ENCODE measurements at places on chromosomes 5 and 9.

DNA sequence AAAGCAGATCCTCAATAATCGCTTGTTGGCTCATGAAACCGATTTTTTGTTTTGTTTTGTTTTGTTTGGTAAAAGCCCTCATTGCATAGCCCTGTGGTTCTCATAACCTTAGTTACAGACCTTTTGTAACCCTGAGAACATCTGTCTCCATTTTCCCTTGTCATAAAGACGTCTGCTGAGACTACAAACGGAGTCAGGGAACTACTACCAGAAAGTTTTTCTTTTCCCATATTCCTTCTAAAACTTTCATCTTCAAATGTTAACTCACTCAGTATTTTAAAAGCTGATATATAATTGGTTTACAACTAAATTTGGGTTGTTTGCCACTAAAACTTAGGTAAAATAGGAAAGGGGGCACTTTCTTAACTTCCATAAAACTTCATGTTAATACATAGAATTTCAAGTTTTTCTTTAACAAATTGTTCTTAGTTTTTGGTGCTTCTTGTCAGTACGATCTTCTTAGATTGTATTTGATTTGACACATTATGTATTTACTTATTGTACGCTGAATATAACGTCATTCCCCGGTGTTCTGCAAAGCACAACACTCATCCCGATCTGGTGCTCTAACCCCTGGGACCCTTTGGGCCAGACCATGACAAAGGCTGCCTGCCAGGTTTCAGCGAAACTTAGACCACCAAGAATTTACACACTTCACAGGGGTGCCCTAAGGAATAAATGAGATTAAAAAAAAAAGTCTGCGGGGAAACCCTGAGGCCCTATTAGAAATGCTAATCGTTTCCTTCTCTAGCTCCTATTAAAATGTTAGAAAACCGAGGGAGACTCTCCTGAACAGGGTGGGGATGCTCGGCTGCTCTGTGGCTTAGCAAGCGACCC is 1.1 kb upstream of the ANP32B start:
- DNase-seq, result no peak

GRCh38 chr9:109139851-109140250 is 20.1 kb upstream of the TMEM245 start:
- no peak for DNase-seq

- DNase-seq, result no peak
Observed at GRCh38 chr9:34271265-34272006, 57.6 kb downstream of the KIF24 start.

- no peak for DNase-seq
Observed at GRCh38 chr9:113164536-113165300, 13.9 kb downstream of the SLC31A2 start.

DNA sequence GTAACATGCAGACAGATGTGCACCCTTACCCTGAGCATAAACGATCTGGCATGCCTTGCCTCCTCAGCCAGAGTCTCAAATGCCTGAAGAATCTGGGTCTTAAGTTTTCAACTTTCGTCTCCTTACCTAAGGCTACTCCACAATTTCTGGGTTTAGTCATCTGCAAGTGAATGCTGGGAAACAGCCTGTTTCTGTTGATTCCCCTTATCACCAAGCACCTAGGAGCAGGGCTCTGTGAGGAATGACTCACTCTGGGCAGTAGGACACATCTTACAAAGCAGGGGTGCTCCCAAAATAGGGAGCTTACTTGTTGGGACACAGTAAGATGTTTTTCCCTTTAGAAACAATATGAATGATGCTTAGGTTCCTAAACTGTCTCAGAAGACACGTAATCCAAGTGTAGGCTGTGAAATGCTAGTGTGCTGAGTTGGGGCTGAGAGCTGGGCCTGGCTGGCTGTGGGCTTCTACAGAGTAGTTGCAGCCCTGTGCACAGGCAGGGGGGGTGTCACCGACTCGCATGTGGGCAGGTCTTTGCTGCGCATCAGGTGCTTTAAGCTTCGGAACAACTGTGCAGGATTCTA is 58.0 kb downstream of the DAP start:
- DNase-seq, result no peak

- DNase-seq, result no peak
Observed at GRCh38 chr5:175115831-175116230, 328.2 kb downstream of the DRD1 start.

GRCh38 chr5:13831351-13831750 is 113.1 kb downstream of the DNAH5 start:
- no peak for DNase-seq

DNA sequence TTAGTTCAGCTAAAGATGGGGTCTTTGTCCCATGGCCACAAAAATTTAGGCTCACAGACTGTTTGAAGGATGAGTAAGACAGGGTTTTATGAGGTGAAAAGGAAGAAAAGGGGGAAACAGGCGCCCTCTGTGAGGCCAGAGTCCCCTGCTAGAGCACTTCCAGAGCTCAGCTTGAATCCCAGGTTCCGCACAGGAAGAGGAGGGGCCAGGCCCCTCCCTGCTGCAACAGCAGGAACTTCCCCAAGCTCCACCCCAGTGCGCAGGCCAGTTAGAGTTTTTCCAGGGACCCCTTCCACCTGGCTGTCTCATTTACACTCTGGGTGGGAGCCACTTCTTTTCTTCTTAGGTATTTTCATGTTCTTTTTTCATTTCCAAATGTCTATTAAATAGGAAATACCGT is 480.8 kb downstream of the PSAT1 start:
- DNase-seq, result no peak

DNA sequence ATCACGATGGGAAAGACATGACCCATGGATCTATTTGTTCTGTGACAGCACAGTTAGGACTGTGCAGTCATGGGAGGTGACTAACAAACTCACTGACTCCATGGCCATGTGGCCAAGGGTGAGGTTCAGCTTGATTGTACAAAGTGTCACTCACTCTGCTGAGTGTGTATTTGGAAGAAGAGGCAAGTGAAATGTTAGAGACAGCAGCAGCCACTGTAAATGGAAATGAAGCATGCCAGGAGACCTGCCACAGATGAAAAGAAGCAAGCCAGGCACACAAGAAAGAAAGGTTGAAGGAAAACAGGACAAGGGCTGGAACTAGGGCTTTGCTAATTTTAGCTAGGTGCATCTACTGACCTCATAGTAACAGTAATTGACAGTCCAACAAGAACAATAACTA is 42.7 kb upstream of the PALM2AKAP2 start:
- no peak for DNase-seq

DNA sequence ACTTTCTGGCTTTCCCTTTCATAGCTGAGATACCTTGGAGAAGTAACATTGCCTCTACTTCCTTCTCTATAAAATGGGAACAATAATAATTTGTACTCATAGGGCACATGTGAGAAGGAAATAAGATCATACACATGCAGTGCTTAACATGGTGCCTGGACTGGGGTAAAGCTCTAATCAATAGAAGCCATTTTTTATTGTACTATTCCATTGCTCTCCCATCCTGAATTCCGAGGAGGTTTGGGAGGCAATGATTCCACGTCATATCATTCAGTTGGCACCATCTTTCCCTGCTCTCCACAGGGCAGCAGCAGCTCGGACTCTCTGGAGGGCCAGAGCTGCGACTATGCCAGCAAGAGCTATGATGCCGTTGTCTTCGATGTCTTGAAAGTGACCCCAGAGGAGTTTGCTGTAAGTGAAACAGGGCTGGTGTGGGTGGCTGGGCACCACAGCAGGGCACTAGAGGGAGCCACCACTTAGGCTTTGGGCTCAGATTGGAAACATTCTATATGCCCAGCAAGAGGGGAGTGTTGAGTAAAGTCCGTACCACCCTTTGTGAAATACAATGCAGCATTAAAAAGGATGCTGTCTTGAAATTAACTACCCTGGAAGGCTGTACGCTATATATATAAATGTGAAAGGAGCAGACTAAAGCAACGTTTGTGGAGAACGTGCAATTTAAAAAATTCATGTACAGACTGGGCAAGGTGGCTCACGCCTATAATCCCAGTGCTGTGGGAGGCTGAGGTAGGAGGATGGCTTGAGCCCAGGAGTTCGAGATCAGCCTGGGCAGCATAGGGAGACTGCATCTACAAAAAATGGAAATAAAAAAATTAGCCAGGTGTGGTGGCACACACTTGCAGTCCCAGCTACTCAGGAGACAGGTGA is 51.2 kb downstream of the RALGPS1 start:
- peak; percentile 20 for DNase-seq

DNA sequence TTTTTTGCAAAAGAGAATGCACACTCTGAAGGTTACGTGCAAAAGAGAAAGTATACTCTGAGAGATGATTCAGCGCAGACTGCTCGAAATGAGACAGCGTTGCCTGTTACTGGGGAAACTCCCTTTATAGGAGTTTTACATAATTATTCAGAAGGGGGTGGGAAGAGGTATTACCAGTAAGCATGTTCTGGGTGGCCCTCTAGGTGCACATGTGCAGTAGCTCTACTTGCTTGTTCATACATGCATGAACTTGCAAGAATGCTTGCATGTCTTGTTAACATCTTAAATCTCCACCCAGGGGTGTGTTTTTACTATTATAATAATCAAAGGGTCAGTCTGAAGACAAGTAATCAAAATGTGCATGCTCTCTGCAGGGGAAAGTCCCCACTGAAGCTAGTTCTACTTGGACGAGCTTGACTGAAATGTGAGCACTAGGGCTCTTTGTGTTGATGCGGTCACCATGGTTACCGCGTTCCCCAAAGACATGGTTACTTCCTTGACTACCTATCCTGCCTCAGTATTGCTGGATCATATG is 75.5 kb downstream of the SGCD start:
- DNase-seq, result no peak

DNA sequence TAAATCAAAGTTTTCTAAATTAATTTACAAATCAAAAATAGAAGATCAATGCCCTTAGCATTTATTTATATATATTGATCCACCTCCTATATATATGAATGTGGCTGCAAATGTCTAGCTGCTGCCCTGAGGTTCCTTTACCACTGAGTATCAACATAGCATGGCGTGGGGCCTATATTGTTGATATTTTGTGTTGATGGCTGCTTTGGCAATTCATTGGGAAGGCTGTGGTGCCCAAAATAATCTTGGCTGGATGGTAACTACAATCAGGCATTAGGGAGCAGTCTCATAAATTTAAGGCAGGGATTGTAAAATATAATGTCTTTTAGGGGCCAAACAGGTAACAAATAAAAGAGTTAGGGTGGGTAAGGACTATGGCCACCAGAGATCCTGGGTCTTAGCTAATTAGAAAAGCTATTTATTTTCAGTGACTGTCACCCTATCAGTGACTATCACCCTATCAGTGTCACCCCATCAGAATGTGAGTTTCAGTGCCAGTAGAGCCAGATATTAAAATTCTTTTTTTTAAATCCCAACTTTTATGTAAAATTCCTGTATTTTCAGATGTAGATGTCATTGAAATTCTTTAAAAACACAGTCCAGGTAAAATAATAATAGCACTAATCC is 190.7 kb upstream of the PCSK5 start:
- DNase-seq, result no peak

DNA sequence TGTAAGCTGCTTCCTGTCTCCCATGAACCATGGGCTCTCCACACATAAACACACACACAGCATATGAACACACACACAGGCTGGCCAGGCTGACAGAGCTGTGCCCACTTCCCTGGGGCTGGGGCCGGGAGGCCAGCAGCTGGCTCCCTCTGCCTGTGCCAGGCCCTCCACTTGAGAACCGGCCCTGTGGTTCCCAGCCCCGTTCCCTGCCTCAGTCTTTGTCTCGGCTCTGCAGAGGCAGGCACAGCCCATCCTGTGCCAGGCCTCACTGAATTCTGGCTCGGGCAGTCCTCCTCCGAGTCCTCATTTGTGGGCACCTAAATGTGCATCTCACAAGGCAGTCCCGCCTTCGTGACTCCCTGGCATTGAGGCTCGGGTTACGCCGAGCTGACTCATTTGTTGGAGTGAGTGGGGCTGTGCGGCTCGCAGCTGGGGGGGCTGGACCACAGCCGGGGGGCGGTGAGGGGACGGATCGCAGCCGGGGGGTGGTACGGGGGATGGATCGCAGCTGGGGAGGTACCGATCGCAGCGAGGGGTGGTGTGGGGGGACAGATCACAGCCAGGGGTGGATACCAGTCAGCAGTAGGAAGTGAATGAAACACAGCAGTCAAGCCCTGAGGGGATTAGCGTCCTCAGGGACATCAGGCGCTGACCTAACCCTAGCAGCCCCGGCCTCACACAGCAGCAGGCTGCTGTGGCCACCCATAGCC is 72.3 kb downstream of the PSMB7 start:
- DNase-seq, result peak; percentile 75

GRCh38 chr5:143065185-143065965 is 295.2 kb downstream of the ARHGAP26 start:
- no peak for DNase-seq

- DNase-seq, result no peak
Observed at GRCh38 chr9:71921190-71921814, 9.9 kb downstream of the C9orf85 start.

GRCh38 chr5:157203417-157203816 is 22.8 kb downstream of the ITK start:
- no peak for DNase-seq

GRCh38 chr5:95417971-95418370 is 26.8 kb downstream of the FAM81B start:
- no peak for DNase-seq

- DNase-seq, result no peak
Observed at GRCh38 chr9:77554586-77555105, 93.5 kb downstream of the GNA14 start.

DNA sequence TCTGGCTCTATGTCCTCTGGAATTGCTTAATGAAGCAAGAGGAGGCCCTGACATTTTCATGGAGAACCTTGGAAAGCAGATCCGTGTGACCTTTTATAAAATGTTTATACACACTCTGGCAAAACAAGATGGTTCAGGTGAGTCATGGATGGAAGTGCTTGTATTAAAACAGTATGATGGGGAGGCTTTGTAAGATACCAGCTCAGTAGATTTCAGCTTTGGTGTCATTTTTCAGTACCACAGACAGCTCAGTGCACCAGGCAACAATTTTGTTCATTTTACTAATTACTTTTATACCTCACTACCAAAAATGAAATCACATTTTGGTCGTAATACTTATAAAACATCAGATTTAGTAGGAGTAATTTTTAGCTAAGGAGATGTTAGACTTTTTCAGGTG is 5.2 kb downstream of the KCNN2 start:
- no peak for DNase-seq

GRCh38 chr9:76798527-76798926 is 34.3 kb downstream of the PCA3 start:
- no peak for DNase-seq

- no peak for DNase-seq
Observed at GRCh38 chr5:81290146-81290545, 11.2 kb upstream of the ZCCHC9 start.

GRCh38 chr9:113720495-113720894 is 155.6 kb upstream of the ZNF618 start:
- DNase-seq, result no peak
